ENCODE measurements at places on chromosomes 6 and 20. TPM values are rescaled to one million over a fixed set of nuclear protein-coding genes. Genes with fewer than 3 reads are reported as not detected.

DNA sequence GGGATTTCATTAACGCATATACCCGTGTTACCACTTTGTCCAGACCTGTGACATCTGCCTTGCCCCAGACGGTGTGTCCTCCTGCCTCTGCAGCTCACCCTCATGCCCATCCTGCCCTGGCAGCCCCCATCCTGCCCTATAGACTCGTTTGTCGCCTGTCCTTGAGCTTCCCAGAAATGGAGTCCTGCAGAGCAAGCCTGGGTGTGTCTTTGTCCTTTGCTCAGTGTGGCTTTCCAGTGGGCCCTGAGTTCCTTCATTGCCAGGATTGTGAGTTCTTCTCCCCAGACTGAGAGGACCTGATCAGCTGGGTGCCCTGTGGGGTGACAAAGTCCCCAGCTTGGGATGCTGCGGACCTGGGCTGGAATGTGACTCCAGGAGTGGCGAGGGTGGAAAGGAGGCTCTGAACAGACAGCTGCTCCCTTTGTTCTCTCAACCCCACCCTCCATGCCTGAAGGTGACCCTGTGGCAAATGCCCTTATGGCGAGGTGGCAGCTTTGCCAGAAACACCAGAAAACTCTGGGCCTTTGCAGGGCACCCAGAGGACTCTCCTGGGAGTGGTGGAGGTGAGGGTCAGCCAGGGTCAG, 2.4 kb upstream of the CST3 start:
- H3K4me3 ChIP-seq = no peak overlapping the region
- H3K27ac ChIP-seq = no peak overlapping the region
- no peaks in the 10 kb centered on the region for H3K36me3 ChIP-seq
- peaks cover 20% of the 10 kb centered on the region for H3K27me3 ChIP-seq
- no peak for DNase-seq

GRCh38 chr6:68628161-68628560, 6.9 kb upstream of the ADGRB3 start:
- H3K4me3 ChIP-seq = no peak overlapping the region
- no peak overlapping the region for H3K27ac ChIP-seq
- no peaks in the 10 kb centered on the region for H3K4me1 ChIP-seq
- DNase-seq = no peak

DNA sequence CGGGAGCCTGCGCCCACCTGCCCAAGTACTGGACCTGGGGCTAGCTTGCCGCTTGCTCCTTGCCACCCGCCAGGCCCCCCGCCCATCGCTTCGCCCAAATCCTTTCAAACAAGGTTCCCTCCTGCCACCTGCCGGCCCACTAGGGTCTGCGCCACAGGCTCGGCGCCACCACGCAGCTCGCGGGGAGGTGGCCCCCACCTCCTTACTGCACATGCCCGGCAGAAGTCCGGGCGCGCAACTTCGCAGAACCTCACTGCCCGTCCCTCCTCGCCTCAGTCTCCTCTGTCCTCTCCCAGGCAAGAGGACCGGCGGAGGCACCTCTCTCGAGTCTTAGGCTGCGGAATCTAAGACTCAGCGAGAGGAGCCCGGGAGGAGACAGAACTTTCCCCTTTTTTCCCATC, 11.2 kb downstream of the GNAS-AS1 start:
- H3K4me3 ChIP-seq = peak overlapping the region; percentile 67
- DNase-seq = peak; percentile 57
- H3K27me3 ChIP-seq = peaks cover 68% of the 10 kb centered on the region
- H3K4me1 ChIP-seq = peaks cover 17% of the 10 kb centered on the region

DNA sequence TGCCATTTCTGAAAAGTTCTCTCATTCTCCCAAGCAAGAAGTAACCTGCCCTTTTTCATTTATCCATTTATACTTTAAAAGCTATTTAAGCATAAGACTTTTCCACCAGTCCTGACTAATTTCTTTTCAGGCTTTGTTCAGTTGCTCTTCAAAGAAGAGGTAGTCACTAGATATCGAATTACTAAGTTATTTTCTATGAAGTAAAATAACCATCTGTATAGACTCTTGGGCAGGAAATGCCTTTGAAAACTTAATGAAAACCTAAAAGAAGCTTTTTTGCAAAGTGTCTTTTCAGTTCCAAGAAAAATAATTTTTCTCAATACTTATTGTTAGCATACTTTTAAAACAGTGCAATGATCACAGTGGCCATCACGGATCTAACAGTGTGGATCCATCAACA, 31.3 kb upstream of the LAMP5 start:
- no peak overlapping the region for H3K27ac ChIP-seq
- H3K27me3 ChIP-seq = peaks cover 6% of the 10 kb centered on the region
- H3K36me3 ChIP-seq = no peaks in the 10 kb centered on the region
- H3K4me1 ChIP-seq = no peaks in the 10 kb centered on the region

DNA sequence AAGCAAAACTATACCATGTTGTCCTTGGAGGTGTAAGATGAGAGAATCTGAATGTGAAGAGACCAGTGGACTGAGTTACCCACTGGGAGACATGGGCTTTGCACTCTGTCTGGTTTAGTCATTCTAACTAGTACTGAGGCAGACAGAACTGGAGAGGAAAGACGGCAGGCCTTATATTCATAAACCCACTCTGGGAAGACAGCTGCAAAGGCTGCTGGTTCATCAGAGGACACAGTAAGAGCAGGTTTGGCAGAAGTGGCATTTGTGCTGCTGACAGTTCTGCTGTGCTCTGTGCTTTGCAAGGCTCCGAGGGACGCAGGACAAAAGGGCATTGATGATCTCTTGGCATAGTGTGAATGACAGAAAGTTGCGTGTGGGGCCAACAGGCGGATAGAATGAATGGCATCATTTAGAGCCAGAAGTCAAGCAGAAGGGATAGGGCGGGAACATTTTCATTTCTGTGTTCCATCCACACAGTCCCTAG, 142.3 kb upstream of the TENT5A start:
- H3K4me3 ChIP-seq = no peak overlapping the region
- H3K27me3 ChIP-seq = no peaks in the 10 kb centered on the region
- no peaks in the 10 kb centered on the region for H3K4me1 ChIP-seq
- H3K27ac ChIP-seq = no peak overlapping the region

The RWDD2A gene
- total RNA-seq = 3.4 TPM

The SCGN gene
- total RNA-seq = not detected

All from activated T-cell treated with anti-CD3 and anti-CD28 coated beads, Interleukin-2, amount 50 U/mL, for 72 hours (primary cell).